Neural progenitor cell (in vitro differentiated cells): ENCODE measurements at places on chromosomes 12 and 14.
A peak's percentile ranks its signal among the peaks of the same experiment; 100 is the strongest.

DNA sequence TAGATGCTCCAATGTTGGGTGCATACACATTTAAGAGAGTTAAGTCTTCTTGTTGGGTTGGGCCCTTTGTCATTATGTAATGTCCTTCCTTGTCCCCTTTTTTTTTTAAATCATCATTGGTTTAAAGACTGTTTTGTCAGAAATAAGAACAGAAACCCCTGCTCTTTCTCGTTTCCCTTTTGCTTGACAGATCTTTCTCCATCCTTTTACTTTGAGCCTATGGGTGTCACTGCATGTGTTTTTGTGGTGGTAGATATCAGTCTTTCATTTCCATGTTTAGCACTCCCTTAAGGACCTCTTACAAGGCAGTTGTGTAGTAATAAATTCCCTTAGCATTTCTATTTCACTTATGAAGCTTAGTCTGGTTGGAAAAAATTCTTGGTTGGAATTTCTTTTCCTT, 47.4 kb downstream of the RTN1 start:
- DNase-seq: no peak

DNA sequence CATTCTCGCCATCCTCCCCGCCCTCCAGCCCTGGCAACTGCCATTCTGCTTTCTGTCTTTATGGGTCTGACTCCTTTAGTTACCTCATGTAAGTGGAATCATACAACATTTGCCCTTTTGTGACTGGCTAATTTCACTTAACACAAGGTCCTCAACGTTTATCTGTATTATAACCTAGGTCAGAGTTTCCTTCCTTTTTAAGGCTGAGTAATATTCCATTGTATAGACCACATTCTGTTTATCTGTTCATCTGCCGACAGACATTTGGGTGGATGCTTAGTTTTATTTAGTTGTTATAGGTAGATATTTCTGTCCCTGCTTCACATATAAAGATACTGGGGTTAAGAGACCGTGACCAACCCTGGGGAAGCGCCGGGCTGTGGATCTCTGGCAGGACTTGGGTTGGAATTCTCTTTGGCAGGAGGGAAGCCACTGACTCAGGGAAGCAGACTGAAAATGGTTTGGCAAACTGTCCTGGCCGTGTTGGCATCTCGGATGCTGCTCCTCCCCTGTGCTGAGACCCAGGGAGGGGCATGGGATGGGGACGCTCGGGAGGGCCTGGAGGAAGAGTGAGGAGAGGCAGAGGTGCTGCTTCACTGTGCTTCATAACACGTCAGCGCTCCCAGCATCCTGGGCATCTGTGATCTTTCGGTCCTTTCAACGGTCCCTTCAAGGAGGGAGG, 38.9 kb downstream of the TEAD4 start:
- no peak for DNase-seq

DNA sequence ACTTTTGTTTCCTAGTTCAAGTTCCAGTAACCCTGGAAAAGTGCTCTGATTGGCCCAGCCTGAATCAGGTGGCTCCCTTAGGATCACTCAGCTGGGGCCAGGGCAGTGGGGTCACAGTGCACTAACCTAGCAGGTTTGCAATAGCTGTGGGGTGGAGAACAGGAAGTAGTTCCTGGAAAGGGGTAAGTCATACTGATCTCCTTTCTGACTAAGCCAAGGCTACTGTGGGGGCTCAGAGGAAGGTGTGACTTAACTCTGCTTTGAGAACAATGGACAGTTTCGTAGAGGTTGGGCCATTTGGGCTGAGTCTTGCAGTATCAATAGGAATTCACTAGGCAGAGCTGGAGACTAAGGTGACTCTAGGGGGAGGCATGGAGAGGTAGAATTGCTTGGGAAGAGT, 89.4 kb downstream of the KIF26A start:
- no peak for DNase-seq

- DNase-seq: no peak
Measured at GRCh38 chr12:25495331-25496097, 57.6 kb downstream of the LMNTD1 start.

- DNase-seq: no peak
Measured at GRCh38 chr14:62957562-62957961, 87.7 kb downstream of the KCNH5 start.

DNA sequence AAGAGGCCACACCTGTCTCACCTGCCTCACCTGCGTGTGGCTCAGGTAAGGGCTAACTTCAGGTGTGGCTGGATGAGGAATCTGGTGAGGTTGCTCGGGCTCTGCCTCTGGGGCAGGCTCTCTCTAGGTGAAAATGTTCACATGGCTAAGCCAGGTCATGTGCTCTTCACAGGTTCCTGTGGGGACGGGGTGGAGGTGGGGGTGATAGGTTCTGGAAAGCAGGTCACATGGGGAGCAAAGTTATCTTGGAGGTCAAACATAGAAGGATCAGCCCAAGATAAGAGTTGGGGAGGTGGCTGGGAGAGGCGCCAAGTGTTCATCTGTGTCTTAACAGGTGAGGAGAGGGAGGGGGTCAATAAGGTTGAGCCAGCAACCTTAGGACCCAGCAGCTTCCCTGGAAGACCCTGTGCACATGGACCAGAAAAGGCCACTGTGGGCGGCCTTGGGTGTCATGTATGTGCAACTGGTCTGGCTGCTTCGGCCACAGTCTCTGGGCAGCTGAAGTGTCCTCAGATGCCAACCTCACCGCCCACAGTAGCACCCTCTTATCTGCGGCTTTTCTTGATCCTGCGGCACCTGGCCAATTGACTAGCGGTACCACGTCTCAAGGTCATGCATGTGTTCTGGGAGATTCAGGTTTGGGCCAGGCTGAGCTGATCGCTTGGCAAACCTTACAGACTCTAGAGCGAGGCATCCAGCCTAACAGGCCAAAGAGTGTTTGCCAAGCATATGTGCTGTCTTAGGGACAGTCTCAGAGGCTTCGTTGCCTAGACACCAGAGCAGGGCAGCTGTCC, 60.5 kb downstream of the CACNA1C start:
- DNase-seq: no peak

DNA sequence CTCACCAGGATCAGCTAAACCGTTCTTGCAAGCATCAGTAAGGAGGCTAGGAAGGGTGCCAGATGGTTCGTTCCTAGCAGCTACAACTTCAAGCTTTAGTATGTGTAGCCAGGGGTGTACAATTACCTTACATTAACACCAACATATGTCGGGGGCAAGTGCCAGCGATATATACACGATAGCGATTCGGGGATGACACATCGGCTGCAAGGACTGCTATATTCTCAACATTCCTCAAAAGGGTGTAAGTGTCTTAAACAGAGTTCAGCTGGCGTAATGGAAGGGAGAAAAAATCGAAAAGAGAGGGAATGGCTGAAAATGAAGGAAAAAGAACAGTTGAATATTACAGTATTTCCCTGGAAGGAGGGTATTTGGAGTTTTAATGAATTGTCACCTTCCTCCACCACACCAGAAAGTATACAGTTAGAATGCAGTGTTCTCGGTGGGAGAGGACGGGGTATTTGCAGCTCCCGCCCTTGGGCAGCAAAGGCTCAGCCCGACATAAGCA, 545 bp downstream of the LIMA1 start:
- DNase-seq: no peak

DNA sequence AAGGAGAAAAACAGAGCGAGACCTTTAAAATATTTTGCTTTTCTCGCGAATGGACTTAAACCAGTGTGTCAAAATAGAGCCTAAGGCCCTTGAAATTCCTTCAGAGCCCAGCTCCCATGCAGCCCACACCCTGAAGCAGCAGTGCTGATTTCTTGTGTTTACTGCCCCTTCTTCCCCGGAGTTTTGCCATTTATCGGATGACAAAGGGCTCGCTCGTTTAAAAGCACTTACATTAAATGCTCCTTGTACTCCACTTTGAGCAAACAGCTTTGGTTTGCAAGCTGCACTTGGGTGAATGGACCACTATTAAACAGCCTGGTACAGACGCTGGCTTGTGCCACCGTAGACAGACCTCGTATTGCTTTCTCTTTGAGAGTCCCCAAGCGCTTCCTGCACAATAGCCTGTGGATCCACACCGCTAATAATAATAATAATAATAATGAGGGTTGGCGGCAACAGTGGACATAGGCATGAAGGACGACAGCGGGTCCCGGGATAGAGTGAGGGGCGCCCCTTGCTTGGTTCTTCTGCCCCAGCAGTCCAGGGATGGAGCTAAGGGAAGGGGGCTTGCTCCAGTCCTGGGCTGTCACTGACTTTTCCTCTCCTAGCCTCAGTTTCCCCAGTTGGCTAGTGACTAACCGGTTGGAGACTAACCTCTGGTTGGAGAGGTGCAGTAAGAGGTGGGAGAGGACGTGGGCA, 6.6 kb downstream of the DLK1 start:
- no peak for DNase-seq

DNA sequence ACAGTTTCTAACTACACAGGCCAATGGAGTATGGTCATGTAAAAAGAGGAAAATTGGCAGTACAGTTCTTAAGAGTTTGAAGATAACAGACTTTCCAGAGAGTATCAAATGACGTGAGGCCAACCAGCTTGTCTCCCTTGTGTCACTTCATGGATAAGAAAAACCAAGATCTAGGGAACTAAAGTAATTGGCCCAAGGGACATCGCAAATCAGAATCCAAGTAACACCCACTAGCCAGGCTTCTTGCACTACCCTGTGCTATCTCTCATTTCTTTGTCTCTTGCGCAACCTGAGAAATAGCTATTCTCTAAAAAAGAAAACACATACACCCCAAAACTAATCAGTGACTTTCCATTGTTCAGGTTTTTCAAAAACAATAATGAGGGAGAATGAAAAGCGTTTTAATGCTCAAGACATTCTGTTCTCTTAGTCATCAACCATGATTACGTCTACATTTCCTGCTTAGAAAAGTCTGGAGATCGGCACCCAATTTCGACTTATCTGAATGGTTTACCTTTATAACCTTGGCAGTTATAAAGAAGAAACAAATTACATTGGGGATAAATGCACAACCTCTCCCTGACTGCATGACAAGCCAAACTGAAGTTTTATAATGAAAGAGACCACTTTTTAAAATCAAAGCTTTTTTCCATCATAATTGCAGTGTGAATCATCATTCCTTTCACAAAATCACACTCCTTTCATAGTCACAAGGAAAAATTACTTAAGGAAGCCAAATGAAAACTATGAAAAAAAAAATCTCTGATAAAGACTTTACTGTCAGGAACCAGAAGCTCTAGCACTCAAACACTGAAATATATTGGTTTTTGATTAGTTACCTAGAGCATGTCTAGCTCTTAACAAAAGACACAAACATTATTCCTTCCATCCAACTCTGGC, 42.1 kb downstream of the TMTC1 start:
- DNase-seq: no peak

GRCh38 chr12:24864796-24865125, 84.1 kb downstream of the BCAT1 start:
- DNase-seq: no peak

DNA sequence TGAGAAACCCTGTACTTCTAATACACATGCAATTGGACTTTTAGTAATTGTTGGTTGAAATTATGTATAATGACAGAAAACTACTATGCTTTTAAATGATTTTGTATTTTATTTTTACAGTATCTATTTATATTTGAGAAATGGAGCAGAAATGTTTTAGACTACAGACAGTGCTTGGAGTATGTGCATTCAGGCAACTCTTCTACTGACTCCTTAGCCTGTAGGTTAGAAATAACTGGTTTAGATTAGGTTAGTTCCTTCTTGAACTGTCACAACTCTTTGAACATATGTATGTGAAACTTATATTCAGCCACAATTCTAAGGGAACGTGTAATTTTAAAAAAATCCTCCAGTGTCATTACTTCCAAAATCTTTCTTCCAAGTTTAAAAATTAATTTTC, 1.7 kb downstream of the FGFR1OP2 start:
- DNase-seq: no peak

GRCh38 chr12:110582276-110583136, 612 bp downstream of the PPTC7 start:
- DNase-seq: peak; percentile 57

GRCh38 chr14:103523575-103523954, 935 bp upstream of the CKB start:
- DNase-seq: no peak

DNA sequence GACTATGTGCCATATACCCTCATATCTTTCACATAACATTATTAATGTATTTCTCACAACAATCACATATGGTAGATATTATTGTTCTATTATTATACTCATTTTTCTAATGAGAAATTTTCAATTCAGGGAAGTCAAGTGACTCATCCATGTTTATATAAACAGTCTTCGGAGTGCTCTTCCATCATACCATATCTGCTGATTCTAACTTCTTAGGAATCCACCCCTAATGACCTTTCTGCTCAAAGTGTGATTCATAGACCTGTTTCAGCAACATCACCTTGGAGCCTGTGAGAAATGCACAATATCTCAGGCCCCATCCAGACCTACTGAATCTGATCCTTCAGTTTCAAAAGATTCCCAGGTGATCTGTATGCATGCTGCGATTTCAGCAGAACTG, 39.8 kb upstream of the OVCH1 start:
- DNase-seq: no peak

- DNase-seq: no peak
Measured at GRCh38 chr14:87705439-87705896, 287.5 kb downstream of the GALC start.

DNA sequence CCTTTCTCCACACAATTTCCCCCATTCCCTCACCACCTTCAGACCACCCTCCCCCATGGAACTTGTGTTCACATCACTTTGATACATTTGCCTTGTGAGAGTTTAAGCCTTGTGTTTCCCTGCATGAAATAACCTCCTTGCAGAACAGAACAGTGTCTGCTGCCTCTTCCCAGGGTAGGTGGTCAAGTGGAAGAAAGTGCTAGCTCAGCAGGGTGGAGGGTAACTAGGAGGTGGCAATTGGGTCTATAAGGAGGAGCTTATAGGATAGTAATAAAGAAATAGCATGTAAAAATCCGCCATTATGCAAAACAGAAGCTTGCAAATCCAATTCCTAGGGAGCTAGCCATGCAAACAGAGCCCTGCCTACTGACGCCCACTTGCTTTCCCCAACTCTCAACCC, 13.9 kb upstream of the KRT8 start:
- DNase-seq: no peak
